ENCODE measurements at places on chromosomes 1 and 21.

DNA sequence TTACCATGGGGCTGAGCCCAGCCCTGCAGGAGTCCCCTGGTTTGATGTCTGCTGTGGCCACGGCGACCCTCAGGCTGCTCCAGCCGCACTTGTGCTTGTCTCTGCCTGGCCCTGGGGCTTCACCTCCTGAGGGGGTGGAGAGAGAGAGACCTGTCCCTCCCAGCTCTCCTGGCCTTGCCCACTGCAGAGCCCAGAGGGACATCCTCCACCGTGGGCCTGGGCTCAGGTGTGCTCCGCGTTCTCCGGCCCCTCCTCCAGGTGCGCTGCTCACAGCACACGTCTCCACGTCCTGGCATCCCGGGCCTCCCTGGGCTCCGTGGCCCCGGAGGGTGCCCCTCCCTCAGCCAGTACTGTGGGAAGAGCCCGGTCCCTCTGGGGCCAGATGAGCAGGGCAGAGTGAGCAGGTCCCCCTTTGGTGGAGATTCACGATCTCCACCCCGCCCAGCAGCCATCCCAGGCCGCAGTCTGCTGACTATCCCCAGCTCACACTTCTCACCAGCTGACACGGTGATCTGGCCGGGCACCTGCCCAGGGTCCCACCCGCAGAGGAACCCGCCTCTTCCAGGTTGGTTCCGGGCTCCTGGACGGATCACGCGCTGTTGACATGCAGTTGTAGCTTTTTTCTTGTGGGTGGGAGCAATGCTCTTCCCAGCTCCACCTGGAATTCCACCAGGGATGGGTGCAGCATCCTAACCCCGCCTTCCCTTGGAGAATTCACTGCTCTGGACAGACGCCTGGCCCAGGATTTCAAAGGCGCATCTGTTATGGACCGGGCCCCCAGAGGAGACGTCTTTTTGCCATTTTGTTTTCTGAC, 41.8 kb upstream of the POFUT2 start:
- no peak for DNase-seq

DNA sequence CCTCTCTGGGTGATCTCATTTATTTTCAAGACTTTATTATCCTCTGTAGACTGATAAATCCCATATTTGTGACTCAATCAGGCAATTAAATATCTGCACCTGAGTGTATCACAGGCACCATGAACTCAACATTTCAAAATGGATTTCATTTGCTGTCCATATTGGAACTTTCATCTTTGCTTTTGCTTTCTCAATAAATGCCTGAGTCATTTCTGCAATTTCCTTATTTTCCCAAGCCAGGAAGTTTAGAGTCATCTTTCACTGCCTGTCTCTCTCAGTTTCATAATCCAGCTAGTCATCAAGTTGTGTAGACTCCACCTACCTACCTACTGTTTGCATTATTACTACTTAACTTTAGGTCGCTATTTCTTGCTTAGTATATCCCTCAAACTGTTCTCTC, 540.9 kb downstream of the LMO4 start:
- DNase-seq: no peak

GRCh38 chr1:241612533-241613477, 27.4 kb downstream of the CHML start:
- no peak for DNase-seq

GRCh38 chr1:115437196-115437595, 99.1 kb upstream of the NGF start:
- no peak for DNase-seq

DNA sequence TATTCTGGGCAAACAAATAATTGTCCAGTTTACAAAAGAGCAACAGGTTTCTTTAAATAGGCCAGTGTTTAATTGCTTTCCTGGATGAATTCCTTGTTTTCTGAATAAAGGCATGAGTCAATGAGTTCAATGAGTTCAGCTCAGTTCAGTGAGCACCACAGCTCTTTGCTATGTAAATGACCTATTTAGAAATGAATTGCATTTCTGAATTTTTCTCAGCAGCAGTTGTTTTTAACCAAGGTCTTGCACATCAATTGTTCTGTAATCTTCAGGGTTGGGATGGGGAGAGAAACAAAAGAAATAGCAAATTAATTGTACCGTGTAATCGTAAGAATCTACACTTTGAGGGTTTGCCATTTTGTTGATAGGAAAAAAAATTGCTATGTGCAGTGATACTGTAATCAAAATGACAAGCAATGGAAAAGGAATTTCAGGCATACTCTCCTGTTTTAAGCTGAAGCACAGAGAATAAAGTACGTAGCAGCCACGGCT, 45.7 kb downstream of the MIS18A start:
- no peak for DNase-seq

DNA sequence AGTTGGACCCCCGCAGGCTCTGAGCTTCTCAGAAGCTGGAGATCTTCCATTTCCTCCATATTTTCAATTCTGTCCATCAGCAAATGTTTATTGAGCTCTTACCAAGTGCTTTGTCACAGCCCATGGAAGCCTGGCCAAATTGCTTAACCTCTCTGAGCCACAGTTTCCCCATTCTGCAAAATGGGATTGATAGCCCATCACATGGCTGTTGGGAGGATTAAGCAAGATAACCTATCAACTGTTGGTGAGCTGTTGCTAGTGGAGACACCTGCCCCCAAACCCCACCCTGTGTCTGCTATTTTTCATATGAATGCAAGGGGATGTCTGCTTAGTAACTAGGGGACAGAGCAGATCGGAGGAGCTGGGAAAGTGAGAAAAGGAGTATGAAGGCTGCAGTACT, 38.3 kb downstream of the CD34 start:
- DNase-seq: no peak
